Activated gamma-delta T cell treated with anti-CD3 and anti-CD28 coated beads, Interleukin-2, amount 50 U/mL, for 16 hours (primary cell): ENCODE measurements at places on chromosomes 5 and 9.

DNA sequence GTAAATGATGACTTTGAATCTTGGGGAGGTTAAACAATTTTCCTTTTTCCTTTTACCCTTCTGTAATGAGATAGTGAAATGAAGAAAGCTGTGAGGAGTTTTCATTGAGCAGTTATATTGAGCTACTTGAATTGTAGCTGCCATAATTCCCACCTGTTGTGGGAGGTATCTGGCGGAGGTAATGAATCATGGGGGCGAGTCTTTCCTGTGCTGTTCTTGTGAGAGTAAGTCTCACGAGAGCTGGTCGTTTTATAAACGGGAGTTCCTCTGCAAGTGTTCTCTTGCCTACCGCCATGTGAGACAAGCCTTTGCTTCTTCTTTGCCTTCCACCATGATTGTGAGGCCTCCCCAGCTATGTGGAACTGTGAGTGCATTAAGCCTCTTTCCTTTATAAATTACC is 258.4 kb downstream of the FER start:
- DNase-seq, result no peak

DNA sequence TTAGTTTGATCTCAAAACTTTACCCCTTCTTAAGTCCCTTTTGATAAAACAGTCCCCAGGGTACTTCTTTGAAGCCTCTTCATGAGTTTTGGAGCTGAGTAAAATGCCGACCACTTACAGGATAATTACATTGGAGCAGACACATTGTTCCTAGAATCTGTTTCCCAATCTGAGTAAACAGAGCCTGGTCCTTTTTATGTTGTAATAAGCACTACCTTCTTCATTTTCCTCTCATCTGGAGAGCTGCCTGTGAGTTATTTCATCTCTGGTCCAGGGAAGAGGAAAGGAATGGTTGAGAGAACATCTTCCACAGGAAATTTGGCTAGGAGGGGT is 26.3 kb upstream of the GALNT10 start:
- DNase-seq, result no peak

DNA sequence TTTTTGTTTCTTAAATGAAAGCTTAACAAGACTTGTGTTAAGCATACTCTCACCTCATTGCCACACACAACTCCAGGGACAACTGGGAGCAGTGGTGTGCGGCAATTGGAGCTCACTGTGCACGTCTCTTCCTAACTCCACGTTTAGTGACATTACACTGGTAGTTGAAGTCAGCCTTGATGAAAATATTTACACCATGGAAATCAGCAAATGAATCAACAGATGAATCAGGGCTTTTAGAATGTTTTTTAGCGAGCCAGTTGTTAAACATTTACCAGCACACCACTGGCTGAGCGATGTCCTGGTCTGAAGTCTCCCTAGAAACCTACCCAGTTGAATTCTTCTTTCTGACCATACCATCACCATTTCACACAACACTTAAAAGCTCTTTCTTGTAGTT is 67.3 kb downstream of the KLHL3 start:
- no peak for DNase-seq

DNA sequence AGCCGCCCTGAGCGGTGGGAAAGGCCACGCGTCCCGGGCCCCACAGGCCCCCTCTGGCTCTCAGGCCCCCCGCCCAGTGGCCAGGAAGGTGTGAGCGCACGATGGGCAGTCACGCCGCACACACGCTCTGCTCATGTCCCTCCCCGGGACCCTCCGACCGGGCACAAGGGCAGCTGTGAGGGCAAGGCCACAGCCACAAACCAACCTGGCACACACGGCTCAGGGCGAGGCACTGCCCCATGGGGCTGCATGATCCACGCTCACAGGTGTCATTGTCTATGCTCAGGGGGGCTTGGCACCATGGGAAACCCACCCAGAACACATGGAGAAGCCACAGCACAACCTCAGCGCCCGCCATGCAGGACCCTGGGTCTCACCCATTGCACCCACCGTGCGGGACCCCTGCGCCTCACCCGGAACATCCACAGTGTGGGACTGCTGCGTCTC is 51.3 kb downstream of the SLC12A7 start:
- DNase-seq, result no peak

- DNase-seq, result no peak
These were observed 204.5 kb downstream of the FBXL7 start for GRCh38 chr5:15704397-15704947.

GRCh38 chr5:9473624-9474023 is 72.3 kb downstream of the SEMA5A start:
- DNase-seq, result no peak

GRCh38 chr9:99593610-99594009 is 228.1 kb upstream of the NR4A3 start:
- DNase-seq, result no peak

- DNase-seq, result no peak
These were observed 59.9 kb upstream of the DAB2 start for GRCh38 chr5:39484673-39485072.

- no peak for DNase-seq
These were observed 92.5 kb downstream of the MACROH2A1 start for GRCh38 chr5:135306557-135306956.

DNA sequence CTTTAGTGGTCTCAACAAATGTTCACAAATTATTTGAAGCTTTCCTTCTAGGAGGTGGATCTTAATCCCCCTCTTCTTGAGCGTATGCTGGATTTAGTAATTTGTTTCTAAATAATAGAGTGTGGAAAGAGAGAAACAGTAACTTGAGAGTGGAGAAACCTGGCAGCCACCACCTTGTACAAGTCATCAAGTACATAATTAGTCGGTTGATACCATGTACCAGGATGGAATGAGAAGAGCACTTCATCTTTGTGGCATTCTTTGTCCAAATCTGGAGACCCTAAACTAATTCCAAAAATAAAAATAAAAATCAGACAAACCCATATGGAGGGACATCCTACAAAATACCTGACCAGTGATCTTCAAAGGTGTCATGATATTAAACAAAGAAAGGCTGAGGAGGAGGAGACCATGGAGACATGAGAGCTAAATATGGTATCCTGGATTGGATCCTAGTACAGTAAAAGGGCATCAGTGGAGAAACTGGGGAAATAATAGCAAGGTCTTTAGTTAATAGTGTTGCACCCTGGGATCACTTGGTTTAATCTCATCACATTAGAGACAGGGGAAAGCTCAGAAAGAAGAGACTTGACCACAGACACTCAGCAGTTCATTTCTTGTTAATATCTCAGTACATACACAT is 147.9 kb downstream of the ASTN2 start:
- no peak for DNase-seq

- DNase-seq, result no peak
These were observed 486.3 kb downstream of the DIRAS2 start for GRCh38 chr9:90156318-90156717.

DNA sequence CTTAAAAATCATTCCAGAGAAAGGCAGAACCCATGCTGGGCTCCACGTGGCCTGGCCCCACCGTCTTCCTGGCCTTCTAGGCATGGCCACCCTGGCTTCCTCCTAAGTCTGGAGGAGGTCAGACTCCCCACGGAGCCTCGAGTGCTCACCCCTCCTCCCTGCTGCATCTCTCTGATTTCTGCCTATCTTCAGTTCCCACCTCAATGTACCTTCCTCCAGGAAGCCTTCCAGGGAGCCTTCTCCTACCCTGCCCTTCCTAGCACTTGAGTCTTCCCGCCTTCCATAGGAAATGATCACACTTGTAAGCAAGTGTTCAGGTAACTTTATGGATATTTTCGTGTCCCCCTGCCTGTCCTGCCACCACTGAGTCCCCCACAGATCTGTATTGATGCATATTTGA is 92.0 kb downstream of the MVB12B start:
- no peak for DNase-seq

DNA sequence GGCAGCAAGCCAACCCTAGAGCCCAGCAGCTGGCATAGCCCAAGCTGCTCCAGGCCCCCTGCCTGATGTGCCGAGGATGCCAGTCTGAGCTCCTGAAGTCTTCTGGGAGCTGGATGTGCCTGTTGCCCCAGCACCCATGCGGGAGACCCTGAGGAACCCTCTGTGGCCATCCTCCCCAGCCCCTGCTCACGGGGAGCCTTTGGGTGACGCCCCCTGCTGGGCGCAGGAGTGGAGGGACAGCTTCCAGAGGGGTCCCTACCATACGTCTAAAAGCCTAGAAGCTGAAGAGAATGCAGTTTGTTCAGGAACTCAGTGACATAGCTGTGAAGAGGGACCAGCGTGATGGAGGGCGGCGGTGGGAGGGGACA is 33.1 kb upstream of the MVB12B start:
- DNase-seq, result no peak

DNA sequence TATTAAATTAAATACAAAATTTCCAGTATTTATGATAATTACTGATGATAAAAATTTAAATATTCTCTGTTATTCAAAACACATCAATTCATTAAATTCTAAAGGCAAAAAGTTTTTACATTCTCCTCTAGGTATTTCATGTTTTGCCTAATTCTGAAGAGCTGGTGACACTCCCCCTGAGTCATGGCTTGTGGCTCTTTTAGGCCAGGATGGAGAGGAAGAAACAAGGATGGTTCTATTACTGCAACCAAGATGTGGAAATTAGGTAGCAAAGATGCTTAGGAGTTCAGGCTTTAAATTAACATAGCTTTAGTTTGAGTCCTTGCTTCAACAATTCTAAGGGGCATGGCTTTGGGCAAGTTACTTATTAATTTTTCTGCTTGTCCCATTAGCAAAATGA is 1295.8 kb downstream of the EFNA5 start:
- DNase-seq, result no peak

DNA sequence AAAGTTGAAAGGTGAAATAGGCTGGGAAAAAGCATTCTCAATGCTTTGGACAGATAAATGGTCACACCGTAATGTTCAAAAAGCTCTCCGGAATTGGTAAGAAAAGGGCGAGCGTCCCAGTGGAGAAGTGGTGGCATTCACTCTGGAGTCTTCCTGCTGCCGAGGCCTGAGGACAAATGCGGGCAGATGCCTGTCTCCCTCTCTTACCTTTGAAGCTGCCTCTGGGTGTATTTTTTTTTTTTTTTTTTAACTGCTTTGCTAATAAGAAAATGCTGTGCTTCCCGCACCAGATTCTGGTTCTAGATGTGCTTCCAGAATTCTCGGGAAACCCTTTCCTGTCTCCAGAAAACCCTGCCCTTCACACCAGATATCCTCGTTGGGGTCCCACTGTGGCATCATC is 24.4 kb upstream of the CTSL start:
- no peak for DNase-seq
